ENCODE measurements at places on chromosomes 1 and 21.

GRCh38 chr1:75129660-75129982 is 4.6 kb upstream of the LHX8 start:
- no peak for DNase-seq

DNA sequence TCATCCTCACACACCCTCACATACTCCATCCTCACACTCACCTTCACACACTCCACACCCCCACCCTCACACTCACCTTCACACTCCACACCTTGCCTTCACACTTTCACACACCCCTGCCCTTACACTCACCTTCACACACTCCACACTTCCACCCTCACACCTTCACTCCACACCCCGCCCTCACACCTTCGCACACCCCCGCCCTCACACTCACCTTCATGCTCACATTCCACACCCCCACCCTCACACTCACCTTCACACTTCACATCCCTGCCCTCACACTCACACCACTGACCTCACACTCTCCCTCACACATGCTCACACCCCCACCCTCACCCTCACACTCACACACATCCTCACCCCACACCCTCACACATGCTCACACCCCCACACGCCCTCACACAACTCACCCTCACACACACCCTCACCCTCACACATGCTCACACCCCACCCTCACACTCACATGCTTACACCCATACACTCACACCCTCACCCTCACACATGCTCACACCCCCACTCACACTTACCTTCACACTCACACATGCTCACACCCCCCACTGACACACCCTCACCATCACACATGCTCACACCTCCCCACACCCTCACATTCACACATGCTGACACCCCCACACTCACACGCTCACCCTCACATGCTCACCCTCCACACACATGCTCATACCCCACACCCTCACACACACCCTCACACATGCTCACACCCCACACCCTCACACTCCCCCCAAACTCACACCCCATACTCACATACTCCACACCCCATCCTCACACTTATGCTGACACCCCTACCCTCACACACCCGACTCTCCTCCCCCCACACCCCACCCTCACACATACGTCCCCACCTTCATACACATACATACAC is 44.5 kb upstream of the EDN2 start:
- no peak for DNase-seq

- DNase-seq, result peak; percentile 42
Observed at GRCh38 chr1:204507317-204508105, 8.7 kb upstream of the MDM4 start.

GRCh38 chr21:14995695-14996490 is 68.9 kb downstream of the NRIP1 start:
- no peak for DNase-seq

GRCh38 chr1:151311589-151312331 is 15.5 kb downstream of the PI4KB start:
- DNase-seq, result peak; percentile 95

DNA sequence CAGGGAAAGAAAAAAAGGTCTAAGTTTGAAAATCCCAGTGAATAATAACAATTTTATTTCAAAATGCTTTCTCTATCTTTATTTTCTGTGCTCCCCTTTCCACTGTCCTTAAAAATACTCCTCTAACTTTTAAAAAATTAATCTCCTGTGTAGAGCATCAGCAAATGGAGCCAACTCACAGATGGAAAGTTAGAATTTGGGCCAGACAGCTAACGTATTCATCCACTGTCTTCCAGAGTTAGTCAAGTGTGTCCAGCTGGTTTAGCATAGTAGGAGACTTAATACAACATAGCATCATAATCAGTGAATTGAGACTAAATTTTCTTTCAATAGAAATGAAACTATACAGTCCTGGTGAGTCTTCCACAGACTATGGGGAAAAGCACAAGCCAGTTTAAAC is 419.0 kb upstream of the LRRC7 start:
- DNase-seq, result no peak

DNA sequence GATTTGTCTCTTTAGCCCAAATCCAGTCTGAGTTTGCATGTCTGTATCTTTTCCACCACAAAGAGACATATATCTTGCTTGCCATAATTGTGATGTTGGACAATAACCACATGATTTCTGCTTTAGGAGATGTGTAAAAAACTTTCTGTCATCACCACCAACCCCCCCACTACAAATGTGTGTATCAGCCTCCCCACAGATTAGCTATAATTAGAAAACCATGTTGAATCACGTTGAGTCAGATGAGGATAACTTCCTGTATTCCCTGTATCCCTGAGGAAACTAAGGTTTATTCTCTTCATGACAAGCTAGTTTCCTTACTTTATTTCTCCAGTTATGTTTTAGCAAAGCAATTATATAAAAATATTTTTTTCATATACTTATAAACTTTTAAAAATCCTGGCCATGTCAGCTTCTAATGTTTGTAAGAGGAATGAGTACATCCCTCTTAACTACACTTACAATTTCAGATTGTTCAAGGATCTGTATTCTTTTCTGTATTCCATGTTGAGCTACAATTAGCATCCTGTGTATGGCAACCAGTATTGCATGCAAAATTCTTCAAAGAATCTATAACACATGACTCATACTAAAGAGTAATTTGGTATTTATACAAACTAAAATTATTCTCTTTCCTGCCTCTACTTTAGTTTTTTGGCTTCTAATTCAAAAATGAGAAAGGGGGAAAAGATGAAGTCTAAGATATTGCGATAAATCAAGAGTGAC is 143.0 kb downstream of the FMN2 start:
- DNase-seq, result peak; percentile 51

GRCh38 chr1:168714012-168714411 is 15.0 kb downstream of the DPT start:
- no peak for DNase-seq
